ENCODE measurements at places on chromosomes 5 and 9. TPM values are rescaled to one million over a fixed set of nuclear protein-coding genes. Genes with fewer than 3 reads are reported as not detected.

C7 gene
- 0.96 TPM for total RNA-seq

SET gene
- 352 TPM for total RNA-seq

RAI14 gene
- total RNA-seq: 176 TPM

MED10 gene
- 18.0 TPM for total RNA-seq

OGN gene
- total RNA-seq: 0.28 TPM

TTC23L gene
- 0.28 TPM for total RNA-seq

AK3 gene
- total RNA-seq: 41.4 TPM

PGM5 gene
- total RNA-seq: 33.5 TPM

ABO gene
- not detected for total RNA-seq

GPR151 gene
- not detected for total RNA-seq

SPATA31A3 gene
- total RNA-seq: not detected

PLPP1 gene
- total RNA-seq: 122 TPM

PTCH1 gene
- 1.3 TPM for total RNA-seq

EDIL3 gene
- 246 TPM for total RNA-seq

GDNF gene
- 1.1 TPM for total RNA-seq

GADD45G gene
- total RNA-seq: 0.38 TPM

AJM1 gene
- total RNA-seq: 6.8 TPM

PTGES gene
- 9.0 TPM for total RNA-seq

IFNB1 gene
- not detected for total RNA-seq

WDR31 gene
- total RNA-seq: 1.3 TPM

EIF4E1B gene
- not detected for total RNA-seq

DDX4 gene
- 0.28 TPM for total RNA-seq

Measured in regular cardiac myocyte (primary cell).